KBM-7 (cell line): ENCODE measurements at places on chromosomes 6 and 20.

DNA sequence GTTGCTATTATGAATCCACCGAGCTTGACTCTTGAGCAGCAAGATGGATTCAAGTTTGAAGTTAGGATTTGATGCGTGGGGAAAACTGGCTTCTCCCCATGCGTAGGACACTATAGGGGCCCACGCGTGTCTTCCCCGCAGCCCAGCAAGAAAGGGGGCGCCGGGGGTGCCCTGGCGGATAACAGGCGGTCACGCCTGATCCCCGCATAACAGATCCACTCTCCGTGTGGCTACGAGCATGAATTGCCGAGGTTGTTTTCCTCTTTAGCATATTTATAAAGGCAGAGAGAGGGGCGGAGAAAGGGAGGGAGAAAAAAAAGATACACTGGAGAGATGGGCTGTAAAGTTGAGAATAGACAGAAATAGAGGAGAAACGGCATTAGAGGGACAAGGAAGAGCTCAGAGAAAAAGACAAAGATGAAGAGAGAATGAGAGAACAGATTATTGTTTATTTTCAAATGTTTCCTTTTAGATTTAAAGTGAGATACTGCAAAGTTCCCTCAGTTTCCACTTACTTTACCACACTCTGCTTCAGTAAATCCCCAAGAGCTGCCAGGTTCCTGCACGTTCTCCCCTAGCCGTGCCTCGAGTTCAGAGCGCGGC lies 32.0 kb downstream of the TFAP2A start:
- DNase-seq = no peak

- no peak for DNase-seq
Observed at GRCh38 chr6:18240230-18240629, 24.1 kb downstream of the DEK start.

DNA sequence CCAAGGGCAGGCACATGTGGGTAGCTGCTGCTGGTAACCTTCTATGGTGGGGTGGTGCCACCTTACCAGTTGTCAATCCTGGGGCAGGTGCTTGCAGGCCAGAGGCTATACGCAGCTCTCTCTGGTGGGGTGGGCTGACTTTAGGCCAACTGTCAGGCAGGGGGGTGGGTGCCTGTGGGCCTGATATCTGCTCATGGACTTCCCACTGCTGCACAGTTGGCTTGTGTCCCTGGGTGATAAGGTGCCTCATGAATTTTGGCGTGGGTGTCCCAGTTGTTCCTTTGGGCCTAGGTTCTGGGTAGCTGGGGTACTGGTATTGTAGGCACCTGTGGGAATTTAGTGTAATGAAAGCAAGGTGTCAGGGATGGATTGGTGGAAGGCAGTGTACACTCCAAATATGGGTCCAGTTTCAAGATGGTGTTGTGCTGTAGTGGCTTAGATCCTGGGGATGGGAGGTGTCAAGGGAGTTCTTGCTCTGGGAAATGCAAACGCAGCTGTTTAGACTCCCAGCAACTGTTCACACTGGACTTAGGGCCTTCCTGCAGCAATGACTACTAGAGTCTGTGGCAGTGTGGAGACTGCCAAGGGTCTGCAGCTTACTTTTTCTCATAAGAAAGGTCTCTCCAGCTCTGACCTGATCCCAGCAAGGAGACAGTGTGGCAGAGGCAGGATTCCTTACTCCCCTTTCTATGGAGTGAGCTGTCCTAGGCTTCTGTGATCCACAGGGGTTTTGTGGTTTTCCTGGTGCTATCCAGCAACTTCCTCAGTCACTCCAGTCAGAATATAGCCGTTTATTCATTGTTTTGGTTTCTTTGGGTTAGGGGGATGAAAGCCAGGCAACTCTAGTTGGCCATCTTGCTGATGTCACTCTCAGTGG lies 128.2 kb downstream of the CRYBG1 start:
- DNase-seq = no peak

GRCh38 chr20:60984666-60985065 lies 267.4 kb upstream of the CDH4 start:
- DNase-seq = no peak

DNA sequence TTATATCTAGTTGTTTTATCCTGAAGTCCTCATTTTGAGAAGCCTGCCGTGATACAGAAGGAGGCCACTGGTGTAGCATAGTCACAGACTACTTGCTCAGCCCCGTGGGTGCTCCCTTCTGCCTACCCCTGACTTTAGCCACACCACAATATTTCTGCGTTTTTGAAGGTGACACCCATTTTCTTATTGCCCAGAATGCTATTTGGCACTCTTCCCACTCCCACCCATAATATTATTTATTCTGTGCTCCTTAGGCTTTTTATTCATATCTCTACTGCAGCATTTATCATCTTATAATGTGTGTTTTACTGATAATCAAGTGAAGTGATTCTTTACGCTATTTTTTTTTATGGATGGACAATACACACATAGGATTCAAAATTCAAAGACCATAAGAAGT lies 107.3 kb downstream of the OR2B2 start:
- DNase-seq = no peak

GRCh38 chr20:43803276-43803675 lies 76.5 kb upstream of the GTSF1L start:
- no peak for DNase-seq

GRCh38 chr20:44231713-44232468 lies 15.2 kb upstream of the GDAP1L1 start:
- DNase-seq = no peak

DNA sequence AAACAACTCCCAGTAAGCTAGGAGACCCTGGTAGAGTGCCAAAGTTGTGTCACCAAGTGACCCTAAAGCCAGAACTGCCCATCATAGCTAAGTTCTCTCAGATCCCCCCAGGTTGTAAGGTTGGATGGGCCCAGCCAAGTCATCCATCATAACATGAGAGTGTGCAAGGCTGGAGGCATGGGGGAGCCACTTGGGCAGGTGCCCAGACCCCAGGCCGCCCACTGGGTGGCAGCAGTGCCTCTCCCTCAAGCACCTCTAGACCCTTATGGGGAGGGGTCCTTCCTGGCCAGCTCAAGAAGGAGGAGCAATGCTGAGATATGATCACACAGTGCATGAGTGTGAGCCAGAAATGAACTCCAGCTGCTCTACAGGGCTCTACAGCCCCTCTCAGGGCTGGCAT lies 154.5 kb downstream of the MYLK4 start:
- peak; percentile 4 for DNase-seq

GRCh38 chr6:141326925-141327324 lies 805.8 kb upstream of the GJE1 start:
- no peak for DNase-seq

DNA sequence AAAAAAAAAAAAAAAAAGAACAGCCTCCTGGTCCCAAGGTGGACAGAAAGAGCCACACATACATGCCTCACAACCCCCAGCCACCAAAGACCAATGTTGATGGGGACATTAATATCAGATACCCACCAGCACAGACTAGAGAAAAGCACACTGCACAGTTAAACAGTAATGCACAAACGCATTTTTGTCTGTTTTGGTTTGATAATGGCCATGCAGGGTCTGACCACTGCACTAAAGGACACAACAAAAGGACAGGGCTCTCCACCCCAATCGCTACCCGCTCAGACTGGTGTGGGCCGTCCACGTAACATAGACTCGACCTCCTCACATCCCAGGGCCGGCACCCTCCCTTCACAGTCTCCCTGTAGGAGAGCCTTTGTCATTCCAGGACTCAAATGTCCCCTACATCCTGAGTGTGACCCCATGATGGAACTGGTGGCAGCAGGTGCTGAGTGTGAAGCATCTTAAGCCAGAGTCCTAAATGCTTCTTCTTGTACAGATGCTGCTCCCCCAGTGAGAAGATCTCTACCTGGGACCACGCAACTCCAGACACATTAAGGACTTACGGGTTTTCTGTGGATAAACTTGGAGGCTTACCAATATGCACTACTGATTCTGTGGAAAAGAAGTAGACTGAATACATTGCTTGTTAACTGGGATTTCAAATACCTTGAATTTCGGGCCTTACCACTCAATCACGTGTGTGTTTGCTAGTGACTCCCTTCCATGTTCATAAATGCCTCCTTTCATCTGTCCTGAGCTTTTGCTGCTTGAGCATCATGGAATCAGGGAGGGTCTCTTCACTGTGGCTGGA lies 28.0 kb downstream of the RRBP1 start:
- DNase-seq = no peak

DNA sequence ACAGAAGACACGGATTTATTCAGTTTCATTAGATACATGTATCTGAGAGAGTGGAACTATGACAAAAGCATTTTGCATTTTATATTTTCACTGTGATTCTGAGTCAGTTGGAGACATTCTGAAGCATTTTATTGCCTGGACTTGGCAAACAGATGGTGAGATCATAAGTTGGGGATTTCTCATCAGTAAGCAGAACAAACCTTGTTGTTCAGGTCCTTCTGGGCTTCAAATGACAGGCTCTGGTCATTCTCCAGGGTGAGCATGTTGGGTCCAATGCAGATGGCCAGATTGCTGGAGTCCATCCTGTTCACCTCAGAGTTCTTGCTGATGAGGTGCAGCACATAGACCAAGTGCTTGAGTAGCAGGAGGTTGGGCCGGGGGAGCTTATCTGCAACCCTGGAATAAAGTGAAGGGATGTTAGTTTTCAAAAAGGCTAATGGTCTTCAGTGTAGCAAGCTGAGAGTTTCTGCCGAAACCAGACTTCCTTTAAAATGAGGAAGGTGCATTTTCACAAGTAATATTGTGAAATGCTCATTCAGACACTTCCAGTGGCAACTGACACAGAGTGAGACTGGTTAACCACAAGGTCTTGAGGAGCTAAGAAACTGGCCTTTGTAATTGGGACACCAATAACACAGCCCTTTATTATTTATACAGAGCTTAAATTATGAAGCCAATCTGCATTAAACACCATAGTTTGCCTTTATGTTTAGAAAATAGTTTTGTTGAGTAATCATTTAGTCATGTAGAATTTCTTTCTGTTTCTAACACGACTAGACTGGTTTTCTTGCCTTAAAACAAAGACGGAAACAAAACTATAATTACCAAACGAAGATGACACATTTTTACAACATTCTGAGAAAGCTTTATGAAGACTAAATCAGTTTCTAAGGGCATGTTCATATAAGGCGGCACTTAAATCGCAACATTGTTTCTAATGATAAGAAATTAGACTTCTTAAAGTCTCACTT lies 5.6 kb downstream of the TAGAP start:
- peak; percentile 93 for DNase-seq

- DNase-seq = no peak
Observed at GRCh38 chr6:6565069-6565468, 23.5 kb upstream of the LY86 start.

DNA sequence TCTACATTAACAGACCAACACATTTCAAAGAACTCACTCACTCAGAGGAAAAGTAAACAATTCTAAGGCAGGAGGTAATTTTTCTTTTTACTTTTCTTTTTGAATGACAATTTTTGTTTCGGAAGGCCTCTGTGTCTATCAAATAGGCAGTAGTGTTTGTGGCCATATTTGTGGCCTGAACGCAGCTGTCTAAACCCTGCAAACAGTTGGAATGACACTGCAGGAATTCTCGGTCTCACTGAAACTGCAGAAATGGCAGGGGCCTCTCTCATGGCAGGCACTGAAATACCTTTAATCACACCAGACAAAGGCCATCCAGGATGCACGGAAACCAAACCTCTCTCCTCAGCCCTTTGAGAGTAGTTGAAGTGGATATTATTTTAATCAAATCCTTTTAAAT lies 30.4 kb downstream of the FYN start:
- no peak for DNase-seq

- no peak for DNase-seq
Observed at GRCh38 chr20:44465001-44465560, 10.6 kb upstream of the TTPAL start.

GRCh38 chr6:12324099-12324498 lies 33.9 kb downstream of the EDN1 start:
- no peak for DNase-seq

GRCh38 chr20:50868509-50869495 lies 62.4 kb downstream of the ADNP start:
- DNase-seq = no peak

DNA sequence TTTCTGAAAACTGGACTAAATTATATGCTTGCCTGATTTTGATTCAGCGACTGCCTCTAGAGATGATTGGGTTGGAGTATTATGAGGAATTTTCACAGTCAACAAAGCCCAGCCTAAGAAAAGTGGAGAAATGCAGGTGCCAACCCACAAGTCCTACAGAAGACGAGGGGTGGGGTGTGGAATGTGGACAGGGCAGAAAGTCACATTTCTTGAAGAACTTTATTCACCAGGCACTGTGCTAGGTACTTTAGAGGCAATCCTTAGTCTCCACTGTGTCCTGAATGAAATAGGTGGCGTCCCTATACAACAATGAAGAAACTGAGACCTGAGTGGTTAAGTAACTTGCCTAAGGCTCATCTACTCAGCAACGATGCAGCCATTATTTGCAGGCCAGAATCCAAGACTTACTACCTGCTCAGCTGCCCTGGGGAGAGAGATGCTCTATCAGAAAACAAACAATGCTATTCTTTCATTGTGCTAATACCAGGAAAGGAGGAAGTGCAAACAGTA lies 106.3 kb downstream of the RNF144B start:
- DNase-seq = no peak

- DNase-seq = no peak
Observed at GRCh38 chr20:63033794-63034709, 27.3 kb upstream of the BHLHE23 start.

DNA sequence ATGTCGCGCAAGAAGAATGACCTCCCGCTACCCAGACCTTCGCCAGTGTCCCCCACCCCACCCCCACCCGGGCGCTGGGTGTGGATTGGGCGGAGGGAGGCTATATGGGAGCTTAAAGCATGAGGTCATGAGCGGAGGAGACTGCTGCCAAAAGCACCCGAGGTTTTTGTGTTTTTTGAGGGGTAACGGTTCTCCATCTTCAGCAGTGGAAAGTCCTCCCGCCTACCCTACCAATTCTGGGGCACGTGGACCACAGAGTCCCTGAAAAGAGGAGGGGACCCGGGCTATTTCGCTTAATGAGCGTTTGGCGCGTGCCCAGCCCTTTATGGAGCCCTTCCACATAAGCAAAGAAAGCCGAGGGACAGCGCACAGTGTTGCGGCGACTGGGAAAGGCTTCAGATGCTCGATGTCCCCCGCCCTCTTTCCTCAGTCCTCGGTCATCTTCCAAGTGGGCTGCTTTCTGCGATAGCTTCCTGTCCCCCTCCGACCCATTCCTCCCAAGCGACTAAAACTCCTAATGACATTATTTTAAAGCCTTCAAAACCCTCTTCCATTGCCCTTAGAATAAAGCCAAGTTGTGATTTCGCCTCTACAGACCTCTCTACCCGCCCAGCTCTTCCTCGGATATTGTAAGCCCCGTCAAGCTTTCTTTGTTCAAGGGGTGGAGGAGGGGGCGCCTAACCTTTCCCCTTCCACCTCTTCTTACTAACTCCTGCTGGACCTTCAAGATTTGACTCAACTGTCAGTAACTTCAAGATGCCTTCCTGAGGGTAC lies 2.1 kb upstream of the TRERF1 start:
- no peak for DNase-seq

- DNase-seq = no peak
Observed at GRCh38 chr20:9993137-9993536, 41.6 kb upstream of the ANKEF1 start.
